H9 (cell line): ENCODE measurements at places on chromosomes 5 and 9. TPM values are rescaled to one million over a fixed set of nuclear protein-coding genes. Genes with fewer than 3 reads are reported as not detected.

The GALNT12 gene
- 18.0 and 18.5 TPM in 2 replicates for total RNA-seq

The NADK2 gene
- total RNA-seq, result 12.2 and 12.4 TPM in 2 replicates

The FCHO2 gene
- 5.8 and 7.1 TPM in 2 replicates for total RNA-seq

The TIMD4 gene
- total RNA-seq, result not detected in 2 replicates

GRCh38 chr9:137083394-137084004 lies 3.3 kb upstream of the MAN1B1 start:
- H3K4me3 ChIP-seq, result no peak overlapping the region
- H3K27ac ChIP-seq, result no peak overlapping the region
- H3K4me1 ChIP-seq, result no peaks in the 10 kb centered on the region; the same call in 1 of the 2 replicates
- H3K36me3 ChIP-seq, result no peaks in the 10 kb centered on the region

DNA sequence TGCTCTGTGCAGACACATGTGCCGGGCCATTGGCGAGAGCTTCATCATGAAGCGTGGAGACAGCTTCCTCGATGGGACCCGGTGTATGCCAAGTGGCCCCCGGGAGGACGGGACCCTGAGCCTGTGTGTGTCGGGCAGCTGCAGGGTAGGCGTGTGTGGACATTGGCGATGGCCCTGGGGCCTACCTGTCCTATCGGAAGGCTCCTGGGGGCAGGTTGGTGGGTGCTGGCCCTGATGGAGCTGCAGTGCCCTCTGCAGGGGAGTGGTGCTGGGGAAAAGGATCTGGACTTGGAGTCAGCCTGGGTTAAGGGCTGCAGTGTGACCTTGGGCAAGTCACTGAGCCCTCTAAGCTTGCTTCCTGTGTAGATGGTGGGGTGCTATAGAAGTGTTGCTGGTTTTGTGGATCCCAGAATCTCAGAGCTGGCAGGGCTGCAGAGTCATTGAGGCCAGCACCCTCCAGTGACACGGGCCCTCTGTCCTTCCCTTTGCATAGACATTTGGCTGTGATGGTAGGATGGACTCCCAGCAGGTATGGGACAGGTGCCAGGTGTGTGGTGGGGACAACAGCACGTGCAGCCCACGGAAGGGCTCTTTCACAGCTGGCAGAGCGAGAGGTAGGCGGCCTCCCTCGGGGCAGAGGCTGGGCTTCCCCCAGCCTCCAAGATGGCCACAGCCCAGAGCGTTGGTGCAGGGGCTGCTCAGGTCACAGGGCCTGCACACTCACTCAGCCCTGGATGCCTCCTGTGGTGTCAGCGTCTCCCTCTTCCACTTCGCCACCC lies 15.8 kb downstream of the ADAMTS13 start:
- no peak overlapping the region for H3K4me3 ChIP-seq
- H3K36me3 ChIP-seq, result no peaks in the 10 kb centered on the region; the same call in 1 of the 2 replicates
- H3K27ac ChIP-seq, result no peak overlapping the region
- no peaks in the 10 kb centered on the region for H3K27me3 ChIP-seq

DNA sequence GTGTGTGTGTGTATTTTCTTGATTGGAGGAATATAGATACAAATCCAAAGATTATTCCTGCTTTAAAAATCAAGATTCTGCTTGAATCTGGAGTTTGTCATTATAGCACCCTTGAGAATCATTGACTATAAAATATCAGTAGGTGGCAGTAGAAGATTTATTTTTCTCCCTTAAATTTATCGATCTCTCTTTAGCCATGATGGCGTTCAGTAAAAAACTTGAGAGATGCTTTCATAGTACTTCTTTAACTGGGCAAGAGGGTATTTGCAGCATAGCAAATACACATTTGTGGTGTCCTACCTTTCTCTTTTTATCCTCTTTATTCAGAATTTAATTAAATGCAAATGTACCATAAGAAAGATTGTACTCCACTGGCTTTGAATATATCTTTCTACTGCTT lies 307.7 kb downstream of the ADGRV1 start:
- peaks cover 12% of the 10 kb centered on the region for H3K36me3 ChIP-seq
- H3K4me3 ChIP-seq, result no peak overlapping the region
- no peak overlapping the region for H3K27ac ChIP-seq
- H3K27me3 ChIP-seq, result no peaks in the 10 kb centered on the region

DNA sequence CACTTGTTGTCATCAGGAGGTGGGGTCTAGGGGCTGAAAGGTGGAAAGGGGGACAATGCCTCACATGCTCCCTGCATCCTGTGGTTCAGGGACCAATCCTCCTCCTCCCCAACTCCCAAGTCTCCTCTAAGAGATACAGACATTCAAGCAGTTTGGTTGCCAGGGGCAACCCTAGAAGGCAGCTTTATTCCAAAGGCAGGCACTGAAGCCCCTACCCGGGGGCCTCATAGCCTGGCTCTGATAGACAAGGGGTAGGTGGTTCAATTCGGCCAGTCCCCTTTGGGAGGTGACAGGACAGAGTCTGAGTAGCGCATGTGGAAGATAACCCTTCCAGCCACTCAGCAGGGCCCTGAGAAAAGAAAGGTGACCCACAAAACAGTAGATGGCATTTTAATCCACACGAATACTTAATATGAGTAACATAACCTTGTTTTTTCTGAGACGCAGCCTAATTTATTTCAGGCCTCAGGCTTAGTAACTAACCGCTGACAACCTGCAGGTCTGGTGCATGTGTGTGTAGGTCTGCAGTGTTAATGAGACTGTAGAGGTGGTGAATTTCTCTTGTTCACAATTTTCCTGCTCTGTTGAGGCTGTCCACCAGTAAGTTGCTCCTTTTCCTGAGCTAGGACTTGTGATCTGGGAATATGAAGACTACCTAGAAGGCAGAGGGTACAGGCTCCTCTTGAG lies 31.3 kb upstream of the HSPA9 start:
- no peak overlapping the region for H3K27ac ChIP-seq
- H3K4me1 ChIP-seq, result peaks cover 2% of the 10 kb centered on the region; the same call in 1 of the 2 replicates
- no peak for DNase-seq
- H3K4me3 ChIP-seq, result no peak overlapping the region
- H3K27me3 ChIP-seq, result no peaks in the 10 kb centered on the region

DNA sequence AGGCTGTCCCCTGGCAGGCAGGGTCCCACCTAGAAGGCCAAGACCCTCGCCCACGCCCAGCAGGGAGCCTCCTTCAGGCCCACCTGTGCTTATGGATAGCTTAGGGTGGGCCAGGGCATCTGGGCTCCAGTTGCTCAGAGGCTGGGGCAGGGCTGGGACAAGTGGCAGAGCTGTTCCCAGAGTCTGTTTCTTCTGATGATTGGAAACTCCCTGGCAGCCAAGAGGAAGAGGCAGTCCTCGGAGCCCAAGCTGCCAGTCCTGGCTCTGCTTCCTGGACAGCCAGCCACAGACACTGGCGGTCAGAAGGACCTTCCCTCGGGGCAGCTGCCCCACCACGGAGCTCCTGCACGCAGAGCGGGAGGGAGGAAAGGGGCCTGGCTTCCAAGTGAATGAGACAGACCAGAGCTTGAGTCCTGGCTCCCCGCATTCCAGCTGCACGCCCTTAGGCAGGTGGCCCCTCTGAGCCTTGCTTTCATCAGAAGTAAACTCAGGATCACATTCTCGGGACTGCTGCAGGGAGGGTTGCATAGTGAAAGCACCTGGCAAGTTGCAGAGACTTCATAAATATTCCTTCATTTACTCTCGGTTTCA lies 37.9 kb upstream of the GABRP start:
- peak; percentile 91 for DNase-seq
- 0 out of 3 replicates have a peak overlapping the region, but pooled peaks have one; percentile 26 for H3K4me3 ChIP-seq
- peaks cover 7% of the 10 kb centered on the region for H3K36me3 ChIP-seq
- H3K27me3 ChIP-seq, result no peaks in the 10 kb centered on the region
- peaks cover 6% of the 10 kb centered on the region; the same call in 1 of the 2 replicates for H3K4me1 ChIP-seq

DNA sequence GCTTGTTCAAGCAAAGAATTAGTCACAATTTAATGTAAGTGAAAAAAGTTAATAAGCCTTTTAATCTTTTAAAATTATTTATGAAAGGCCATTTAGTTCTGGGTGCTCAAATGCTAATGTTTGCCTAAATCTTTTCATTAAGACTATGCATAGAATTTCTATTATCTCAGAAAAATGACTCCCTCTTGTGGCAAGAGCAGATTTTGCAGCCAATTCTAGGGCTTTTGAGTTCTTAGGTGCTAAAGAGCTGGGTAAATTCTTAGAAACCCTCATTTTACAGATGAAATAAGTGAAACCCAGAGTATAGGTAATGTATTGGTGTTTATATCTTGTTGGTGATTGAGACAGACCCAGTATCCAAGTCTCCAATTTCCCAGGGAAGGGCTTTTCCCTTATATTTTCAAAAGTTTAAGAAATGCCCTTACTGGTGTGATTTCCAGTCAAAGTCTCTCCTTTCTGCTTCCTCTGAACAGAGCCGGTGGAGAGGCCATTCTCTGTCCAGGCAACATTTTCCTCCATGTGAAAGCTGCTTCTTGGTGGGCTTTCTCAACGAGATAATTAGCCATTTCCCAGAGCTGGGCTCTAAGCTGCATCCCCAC lies 24.1 kb upstream of the PCSK5 start:
- H3K27ac ChIP-seq, result no peak overlapping the region
- no peak overlapping the region for H3K4me3 ChIP-seq

GRCh38 chr5:24642022-24642421 lies 2.8 kb downstream of the CDH10 start:
- H3K4me1 ChIP-seq, result no peaks in the 10 kb centered on the region
- no peaks in the 10 kb centered on the region for H3K36me3 ChIP-seq
- no peaks in the 10 kb centered on the region; the same call in 1 of the 2 replicates for H3K27me3 ChIP-seq
- H3K27ac ChIP-seq, result no peak overlapping the region
- DNase-seq, result no peak

- DNase-seq, result peak; percentile 46
- H3K36me3 ChIP-seq, result no peaks in the 10 kb centered on the region
- no peaks in the 10 kb centered on the region for H3K4me1 ChIP-seq
- H3K27ac ChIP-seq, result no peak overlapping the region
Observed at GRCh38 chr5:926417-927171, 33.9 kb downstream of the TRIP13 start.

GRCh38 chr5:128836571-128836970 lies 128.7 kb upstream of the SLC27A6 start:
- H3K4me1 ChIP-seq, result no peaks in the 10 kb centered on the region
- H3K27ac ChIP-seq, result no peak overlapping the region
- no peaks in the 10 kb centered on the region for H3K27me3 ChIP-seq
- no peak for DNase-seq
- H3K36me3 ChIP-seq, result peaks cover 8% of the 10 kb centered on the region; the same call in 1 of the 2 replicates

- no peak overlapping the region for H3K27ac ChIP-seq
- peaks cover 55% of the 10 kb centered on the region for H3K36me3 ChIP-seq
- H3K27me3 ChIP-seq, result no peaks in the 10 kb centered on the region
- no peak for DNase-seq
- no peaks in the 10 kb centered on the region for H3K4me1 ChIP-seq
- no peak overlapping the region for H3K4me3 ChIP-seq
Observed at GRCh38 chr5:1823381-1824034, 22.3 kb downstream of the NDUFS6 start.

DNA sequence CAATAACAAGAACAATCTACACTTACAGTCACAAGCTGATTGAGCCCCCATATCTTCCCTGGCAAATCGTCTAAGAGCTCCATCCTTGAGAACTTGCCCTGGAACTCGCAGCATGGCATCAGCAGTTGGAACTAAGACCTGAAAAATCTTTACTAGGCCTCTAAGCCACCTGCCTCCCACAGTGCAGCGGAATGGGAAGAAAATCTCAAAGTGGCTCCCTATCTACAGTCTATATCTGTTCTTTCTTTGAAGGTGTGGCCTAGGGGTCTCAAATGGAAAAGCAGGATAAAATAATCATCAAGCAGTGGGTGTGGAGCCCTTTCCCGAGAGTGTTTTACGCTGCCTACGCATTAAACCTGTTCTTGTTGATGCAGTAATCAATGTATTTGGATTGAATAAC lies 343.0 kb downstream of the GLIS3 start:
- no peak overlapping the region for H3K4me3 ChIP-seq
- H3K4me1 ChIP-seq, result no peaks in the 10 kb centered on the region
- H3K27me3 ChIP-seq, result no peaks in the 10 kb centered on the region
- no peak for DNase-seq
- H3K27ac ChIP-seq, result no peak overlapping the region
